ENCODE measurements at places on chromosomes 2 and 18.
A peak's percentile ranks its signal among the peaks of the same experiment; 100 is the strongest.

GRCh38 chr2:120733238-120733932 lies 2.3 kb upstream of the GLI2 start:
- DNase-seq: peak; percentile 3

DNA sequence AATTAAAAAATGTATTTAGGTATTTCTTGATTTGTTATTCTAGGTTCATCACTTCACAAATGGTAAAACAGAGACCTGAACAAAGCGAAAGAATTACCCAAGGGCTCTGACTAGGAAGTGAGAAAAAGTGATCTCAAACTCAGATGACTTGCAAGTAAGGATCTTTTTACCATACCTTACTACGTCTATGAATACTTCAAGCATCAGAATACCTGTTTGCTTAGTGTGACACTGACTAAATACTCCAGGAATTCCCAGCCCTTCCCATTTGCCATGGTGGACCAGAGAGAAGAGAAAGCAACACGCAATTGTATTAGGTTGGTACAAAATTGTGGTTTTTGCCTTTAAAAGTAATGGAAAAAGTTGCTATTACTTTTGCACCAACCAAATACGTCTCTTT lies 35.8 kb upstream of the FIGN start:
- no peak for DNase-seq

GRCh38 chr18:12106471-12106870 lies 12.8 kb downstream of the ANKRD62 start:
- no peak for DNase-seq

DNA sequence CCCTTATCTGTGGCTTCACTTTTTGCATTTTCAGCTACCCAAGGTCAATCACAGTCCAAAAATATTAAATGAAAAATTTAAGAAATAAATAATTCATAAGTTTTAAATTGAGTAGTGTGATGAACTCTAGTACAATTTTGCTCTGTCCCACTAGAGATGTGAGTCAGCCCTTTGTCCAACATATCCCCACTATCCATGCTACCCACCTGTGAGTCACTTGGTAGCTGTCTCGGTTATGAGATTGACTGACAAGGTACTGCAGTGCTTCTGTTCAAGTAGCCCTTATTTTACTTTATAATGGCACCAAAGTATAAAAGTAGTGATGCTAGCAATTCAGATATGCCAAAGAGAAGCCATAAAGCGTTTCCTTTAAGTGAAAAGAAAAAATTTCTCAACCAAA lies 28.8 kb downstream of the ADCY3 start:
- no peak for DNase-seq

DNA sequence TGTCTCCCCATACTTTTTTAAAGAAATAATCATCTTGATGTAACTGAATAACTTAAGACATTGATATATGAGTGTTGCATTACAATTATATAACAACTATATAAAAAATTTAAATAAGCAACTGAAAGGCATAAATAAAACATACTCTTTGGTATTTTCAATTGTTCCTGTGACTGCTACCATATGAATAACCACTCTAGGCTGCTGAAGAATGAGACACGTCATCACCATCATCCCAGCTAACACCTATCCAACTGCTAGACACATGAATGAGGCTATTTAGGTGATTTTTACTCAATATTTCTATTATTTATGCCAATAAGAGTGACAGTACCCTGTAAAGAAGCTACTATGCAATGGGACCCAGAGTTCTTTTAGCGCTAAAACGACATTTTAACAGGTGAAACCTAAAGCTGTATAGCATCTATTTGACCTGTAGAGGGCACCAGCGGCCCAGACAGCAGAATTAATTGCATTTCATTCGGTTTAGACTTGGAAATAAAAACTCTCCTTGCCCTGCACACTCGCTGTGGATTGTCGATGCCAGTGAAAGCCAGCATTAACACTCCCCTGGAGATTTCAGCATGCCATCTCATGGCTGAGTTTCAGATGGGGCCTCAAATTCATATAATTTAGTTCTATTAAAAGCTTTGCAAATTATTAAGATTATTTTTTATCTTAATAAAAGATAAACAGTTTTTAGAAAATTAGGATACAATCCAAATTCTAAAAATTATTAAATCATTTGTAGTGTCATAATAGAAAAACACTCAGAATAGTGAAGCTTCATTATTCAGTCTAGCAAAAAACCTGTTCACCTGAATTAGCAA lies 89.4 kb upstream of the MAP2 start:
- peak; percentile 46 for DNase-seq

Data from heart left ventricle (tissue), 16 donors.